HTR-8/SVneo (cell line): ENCODE measurements at places on chromosomes 5 and 9.

DNA sequence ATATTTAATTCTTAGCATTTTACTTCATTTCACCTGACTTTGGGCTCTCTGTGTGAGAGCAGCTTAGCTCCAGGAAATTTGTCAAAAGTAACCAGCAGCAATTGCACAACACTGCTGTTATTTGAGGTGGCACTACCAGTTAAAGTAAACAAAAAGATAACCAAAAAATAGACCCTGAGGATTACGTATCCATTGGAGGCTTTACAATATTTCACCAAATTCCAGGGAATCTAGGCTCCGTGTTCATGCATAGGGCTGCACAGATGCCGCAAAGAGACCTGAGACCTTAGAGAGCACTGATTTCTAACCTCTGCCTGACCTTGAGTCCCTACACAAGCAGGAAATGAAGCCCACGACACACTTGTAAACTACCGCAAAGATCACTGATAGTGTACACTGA is 1392.7 kb upstream of the CDH6 start:
- DNase-seq = no peak

DNA sequence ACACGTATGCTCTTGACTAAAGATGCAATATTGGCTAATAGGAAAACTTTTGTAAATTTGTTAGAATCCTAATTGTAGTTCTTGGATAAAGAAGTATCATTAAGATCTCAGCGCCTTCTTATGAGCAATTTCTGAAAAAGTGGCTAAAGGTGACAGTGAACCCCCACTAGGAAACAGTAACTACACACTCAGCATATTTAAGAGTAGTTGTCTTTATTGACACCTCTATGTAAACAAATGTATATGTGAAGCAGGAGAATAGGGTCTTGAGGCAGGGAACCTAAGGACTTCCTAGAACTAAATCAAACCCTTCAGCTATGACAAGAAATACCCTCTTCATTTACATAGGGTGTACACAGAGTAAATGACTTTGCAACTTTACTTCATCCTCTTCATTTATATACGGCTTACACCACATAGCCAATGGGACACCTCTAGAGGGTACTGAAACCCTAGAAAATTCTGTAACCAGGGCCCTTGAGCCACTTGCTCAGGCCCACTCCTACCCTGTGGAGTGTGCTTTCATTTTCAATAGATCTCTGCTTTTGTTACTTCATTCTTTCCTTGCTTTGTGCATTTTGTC is 2.8 kb downstream of the NIPSNAP3A start:
- no peak for DNase-seq

GRCh38 chr9:34628656-34629490 is at the start of gene ARID3C:
Gene ARID3C (minus strand): TSS chr9:34629066. CDS start chr9:34628014, 1,052 bp downstream.
- no peak for DNase-seq

DNA sequence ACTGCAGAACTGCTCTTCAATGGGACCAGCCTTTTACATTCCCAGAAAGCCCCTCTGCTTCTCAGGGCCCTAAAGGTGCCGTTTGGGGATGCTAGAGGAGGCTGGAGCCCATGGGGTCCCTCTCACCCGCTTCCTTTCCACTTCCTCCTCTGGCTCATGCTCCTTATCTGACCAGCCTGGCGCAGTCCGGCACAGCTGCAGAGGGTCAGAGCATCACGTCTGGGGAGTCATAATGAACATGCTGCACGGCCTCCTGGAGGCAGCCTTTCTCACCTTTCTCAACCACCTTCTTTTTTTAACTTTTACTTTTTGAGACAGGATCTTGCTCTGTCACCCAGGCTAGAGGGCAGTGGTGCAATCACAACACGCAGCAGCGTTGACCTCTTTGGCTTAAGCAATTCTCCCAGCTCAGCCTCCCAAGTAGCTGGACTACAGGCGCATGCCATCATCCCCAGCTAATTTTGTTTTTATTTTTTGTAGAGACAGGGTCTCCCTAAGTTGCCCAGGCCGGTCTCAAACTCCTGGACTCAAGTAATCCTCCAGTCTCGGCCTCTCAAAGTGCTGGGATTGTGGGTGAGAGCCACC is 15.1 kb upstream of the TCF7 start:
- no peak for DNase-seq

DNA sequence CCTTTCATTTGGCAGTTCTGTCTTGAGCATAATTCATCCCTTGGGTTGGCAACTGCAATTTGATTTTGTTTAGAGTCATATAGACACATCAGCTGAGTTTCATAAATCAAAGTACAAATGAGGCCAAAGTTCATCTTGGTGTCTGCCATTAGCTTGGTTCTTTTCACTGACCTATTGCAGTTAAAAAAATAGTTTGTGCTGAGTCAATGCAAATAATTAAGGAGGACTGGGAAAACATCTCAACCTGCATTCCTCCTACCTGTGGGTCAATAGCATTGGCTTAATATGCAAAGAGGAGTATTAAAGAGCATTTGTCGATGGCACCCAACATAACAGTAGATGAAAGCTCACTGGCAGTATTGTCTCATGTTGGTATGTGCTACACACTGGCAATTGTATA is 1.6 kb downstream of the PKD2L2 start:
- no peak for DNase-seq
